ENCODE measurements at places on chromosomes 11 and 22.

DNA sequence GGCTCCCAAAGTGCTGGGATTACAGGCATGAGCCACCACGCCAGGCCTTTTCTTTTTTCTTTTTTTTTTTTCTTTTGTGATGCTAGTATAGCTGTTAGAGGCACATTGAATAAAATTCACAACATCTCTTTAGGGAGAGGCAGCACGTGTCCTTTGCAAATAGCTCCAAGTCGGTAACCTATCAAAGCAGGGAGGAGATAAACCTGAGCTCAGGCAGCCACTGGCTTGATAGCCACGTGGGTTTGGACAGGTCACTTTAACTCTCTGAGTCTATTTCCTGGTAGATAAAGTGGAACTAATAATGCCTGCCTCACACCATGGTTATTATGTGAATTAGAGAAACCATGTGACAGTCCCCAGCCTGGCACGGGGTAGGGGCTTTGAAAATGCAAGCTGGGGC is 43.1 kb upstream of the ATXN10 start:
- DNase-seq: peak; percentile 45

- peak; percentile 98 for DNase-seq
These were observed 65.2 kb upstream of the LMO1 start for GRCh38 chr11:8328848-8329330.

DNA sequence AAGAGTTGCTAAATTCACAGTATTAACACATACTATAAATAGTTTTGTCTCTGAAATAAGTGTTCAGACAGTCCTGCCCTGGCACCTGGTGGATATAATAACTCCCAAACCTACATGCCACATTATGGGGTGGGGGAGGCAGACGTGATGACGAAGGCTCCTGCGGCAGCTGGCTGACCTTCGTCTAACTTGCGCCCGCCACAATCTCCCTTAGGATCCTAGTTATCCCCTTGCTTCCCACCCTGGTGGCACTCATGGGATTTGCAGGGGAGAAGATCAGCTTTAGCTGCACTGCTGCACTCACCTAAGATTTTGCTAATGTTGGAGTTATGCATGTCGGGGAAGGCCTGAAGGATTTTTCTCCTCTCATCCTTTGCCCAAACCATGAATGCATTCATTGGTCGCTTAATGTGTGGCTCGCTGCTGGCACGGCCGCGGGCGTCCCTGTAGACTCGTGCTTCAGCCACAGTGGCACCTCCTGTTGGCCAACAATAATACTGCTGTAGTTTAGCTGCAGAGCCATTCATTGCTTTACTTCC is 367.6 kb downstream of the SOX6 start:
- peak; percentile 19 for DNase-seq

DNA sequence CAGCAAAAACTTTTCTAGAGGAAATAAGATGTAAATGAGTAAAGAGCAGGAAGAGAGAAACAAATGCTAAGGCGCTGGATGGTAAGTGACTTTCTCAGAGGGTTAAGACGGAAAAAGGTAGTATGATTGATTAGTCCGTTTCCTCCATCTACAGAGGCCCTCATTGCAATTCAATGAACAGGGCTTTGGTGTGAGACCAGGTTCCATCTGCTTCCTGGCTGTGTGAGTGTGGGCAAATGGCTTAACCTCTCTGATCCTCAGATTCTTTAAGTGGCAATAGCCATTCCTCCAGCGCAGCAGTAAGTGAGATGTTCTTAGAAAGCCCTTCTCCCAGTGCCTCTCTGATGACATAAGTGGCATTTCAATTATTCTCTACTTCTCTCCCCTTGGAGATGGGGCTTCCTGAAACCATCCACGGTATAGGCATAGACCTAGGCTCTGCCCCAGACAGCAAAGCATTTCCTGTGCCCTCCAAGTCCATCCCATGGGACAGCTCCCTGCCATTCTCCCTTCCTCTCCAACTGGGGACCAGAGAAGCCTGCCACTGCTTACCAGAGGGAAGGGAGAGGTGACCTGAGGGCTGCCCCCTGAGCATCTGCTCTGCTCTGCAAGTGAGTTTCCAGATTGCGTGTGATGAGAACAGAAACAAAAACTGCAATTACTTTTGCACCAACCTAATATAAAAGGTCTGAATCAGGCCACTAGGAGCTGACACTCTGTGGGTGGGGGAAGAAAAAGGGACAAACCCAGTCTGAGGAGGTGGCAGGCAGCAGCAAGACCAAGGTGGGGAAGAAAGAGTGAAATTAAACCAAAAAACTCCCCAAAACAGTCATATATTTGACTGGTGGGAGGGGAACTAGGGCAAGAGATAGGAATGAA is 12.7 kb upstream of the CD44 start:
- DNase-seq: no peak

DNA sequence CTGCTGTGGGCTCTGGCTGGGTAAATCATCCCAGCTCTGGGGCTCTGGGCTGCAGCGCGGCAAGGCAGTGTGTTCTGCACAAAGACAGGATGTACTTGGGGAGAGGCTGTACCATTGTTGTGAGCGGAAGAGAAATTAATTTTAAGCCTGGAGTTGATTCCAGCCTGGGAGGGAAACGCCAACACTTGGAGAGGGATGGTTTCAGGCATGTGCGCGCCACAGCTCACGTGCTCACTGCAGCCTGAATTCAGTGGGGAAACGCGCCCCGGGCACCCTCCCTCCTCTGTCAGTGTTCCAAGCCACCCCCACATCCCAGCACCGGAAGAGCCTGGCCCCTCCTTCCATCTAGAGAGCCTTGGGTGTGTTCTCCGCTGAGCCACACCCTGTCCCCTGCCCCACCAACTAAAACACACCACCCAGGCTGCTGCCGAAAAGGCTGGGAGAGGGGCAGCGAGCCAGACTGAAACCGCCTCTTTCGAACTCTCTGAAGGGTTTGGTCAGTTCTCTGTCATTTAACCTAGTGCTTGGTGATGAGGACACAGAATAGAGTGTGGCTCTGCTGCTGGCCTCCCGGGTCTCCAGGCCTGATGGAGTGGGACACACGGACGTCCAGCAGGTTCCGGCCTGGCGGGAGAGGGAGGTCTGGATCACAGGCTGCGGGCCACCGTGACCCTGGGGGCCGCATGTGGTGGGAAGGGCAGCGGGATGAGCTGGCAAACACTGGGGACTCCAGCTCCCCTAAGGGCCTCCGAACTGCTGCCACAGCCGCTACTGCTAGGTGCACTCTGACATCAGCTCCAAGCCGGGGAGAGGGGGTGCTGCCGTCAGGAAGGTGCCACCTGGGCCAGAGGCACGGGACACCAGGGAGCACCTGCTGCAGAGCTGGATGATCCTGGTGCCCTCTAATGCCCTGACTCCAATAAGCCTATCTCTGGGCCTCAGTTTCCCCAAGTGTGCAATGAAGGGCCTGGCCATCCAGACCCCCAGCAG is 230.8 kb downstream of the CTTN start:
- no peak for DNase-seq

DNA sequence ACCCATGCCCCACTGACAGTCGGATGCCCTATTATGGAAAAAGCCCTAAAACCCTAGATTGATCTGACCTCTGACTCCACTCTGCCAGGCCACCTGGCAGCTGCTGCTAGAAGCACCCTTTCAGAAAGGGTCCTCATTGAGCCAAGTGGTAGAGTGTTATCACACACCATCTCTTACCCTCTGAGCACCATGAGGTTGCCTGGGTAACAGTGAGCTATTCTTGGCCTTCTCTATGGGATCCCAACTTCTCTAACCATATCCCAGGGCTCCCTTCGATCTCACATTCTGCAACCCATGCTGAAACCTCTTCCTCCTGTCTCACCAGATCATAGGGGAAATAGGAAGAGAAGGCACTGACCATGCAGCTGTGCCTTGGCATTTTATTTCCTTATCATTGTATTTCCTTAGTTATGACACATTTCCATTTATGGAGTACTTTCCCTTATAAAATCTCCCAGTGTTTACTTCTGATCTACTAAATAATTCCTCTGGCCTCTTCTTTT is 52.7 kb downstream of the MPPED2 start:
- no peak for DNase-seq
